ENCODE measurements at places on chromosomes 7 and 10.

DNA sequence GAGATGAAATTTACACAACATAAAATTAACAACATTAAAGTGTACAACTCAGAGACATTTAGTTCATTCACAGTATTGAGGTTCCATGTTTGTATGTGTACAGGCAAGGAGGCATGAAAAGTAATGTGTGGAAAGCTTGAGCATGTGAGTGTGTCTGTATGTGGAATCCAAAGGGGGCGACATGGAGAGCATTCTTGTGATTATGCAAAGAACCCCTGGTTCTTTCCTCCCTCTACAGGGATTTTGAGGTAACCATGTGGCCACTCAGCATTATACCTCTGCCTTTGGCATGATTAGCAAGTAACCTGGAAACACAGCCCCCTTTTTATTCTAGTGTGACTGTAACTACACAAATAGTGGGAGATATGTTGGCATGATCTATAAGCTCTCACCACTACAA, 21.0 kb downstream of the OR2F1 start:
- no peak for DNase-seq

GRCh38 chr10:60270426-60270825, 119.2 kb downstream of the ANK3 start:
- DNase-seq: no peak

DNA sequence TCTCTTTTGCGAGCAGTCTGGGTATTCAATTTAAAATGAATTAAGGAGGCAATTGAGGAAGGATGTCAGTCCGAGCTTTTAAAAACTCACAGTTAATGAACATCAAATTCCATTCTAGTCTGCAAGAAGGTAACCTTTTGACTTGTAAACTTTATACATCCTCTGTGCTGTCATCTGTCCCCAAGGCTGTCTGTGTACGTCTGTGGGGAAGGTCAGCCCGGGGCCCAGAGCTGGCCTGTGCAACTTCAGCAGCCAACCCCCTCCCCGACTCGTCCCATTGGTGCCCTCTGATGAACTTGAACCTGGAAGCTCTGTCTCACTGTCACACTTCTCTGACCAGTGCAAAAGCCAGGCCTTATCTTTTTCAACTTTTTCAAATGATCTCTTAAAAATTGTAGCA, 80.3 kb downstream of the CCDC3 start:
- DNase-seq: no peak

DNA sequence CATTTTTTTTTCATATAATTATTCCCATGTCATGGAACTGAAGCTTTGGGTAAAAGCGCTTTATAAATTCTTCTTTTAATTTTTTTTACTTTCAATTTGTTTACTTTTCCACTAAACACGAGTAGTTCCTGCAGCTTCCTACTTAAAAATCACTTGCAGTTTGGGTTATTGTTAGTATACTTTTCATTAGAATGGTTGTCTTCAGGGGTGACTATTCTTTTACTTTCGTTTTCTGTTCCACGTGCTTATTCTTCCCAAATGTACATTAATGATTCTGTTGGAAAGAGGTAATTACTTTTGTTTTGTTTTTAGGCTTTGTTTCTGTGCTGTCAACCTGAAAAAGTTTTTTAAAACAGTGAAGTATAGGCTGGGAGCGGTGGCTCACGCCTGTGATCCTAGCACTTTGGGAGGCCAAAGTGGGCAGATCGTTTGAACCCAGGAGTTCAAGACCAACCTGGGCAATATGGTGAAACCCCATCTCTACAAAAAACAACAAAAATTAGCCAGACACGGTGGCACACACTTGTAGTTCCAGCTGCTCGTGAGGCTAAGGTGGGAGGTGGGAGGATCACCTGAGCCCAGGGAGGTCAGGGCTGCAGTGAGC, 5.2 kb upstream of the CFAP69 start:
- DNase-seq: no peak

GRCh38 chr10:128744092-128744491, 617.9 kb upstream of the MKI67 start:
- DNase-seq: no peak

- DNase-seq: no peak
These were observed 75.7 kb downstream of the SPAG6 start for GRCh38 chr10:22420787-22421517.

DNA sequence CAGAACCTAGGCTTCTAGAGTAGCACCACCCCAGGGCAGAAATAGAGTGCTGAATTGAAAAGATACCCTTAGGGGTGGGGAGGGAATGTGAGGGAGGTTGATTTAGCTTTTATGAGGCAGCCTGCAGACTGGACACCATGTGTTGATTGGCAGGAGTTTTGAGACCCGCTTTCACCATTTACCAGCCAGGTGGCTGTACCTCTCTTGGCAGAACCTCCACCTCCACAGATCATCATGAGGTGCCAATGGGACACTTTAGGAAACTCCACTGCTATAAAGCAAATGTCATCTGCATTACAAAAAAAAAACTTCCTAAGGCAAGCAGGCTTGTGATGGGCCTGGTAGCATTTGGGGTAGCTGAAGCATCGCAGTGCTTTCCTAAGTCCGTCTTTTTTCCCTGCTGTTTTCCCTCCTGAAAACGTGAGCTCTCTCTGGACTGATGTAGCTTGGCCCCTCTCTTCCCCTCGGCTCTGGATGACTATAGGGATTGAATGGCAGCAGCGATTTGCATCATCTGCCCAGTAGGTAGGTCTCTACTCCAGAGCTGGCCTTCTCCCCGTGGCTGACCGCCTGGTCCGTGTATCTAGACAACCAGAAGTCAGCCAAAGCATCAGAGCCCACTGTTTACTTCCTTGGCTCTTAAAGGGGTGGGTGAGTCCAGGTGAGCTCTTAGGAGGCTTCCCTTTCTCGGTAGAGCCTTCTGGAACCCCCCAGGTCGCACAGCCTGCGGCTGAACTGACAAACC, 1.3 kb downstream of the PCBD1 start:
- DNase-seq: no peak

DNA sequence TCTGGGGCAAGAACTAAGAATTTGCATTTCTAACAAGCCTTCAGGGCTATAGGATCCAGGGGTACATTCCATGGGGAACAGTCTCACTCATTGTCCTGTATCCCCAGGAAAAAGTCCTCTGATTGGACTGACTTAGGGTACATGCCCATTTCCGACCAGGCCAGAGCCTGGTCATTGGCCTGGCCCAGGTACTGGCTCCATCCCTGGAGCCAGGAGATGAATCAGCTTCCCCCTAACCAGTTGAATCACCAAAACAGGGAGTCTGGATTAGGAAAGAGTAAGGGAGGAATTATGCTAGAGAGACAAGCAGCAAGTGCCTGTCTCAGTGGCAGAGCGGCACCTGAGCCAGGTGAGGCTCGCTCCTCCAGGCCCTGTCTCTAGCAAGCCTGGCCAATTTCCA, 137.5 kb downstream of the FGFR2 start:
- no peak for DNase-seq

GRCh38 chr7:7157887-7158271, 24.5 kb upstream of the C1GALT1 start:
- no peak for DNase-seq

DNA sequence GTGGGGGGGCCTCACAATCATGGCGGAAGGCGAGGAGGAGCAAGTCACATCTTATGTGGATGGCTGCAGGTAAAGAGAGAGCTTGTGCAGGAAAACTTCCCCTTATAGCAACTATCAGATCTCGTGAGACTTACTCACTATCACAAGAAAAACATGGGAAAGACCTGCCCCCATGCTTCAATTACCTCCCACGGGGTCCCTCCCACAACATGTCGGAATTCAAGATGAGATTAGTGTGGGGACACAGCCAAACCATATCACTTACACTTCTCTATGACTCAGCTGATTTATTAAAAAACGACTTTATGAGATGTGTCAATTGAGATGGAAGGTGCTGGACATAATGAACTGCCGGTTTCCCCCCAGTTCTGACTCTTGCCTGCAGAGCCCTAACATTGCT, 23.8 kb upstream of the CHN2 start:
- no peak for DNase-seq

DNA sequence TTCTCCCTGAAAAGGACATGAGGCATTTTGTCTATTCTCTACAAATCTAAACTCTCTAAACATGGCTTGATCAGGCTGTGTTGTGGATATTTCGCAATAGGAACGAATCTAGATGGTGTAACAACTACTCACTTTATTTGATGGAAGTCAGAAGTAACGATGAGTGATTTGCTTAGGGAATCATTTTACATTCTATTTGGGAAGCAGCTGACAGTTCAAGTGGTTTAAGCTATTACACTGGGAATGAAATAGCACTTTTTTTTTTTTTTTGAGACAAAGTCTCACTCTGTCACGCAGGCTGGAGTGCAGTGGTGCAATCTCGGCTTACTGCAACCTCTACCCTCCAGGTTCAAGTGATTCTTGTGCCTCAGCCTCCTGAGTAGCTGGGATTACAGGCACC, 44.1 kb downstream of the NPY start:
- DNase-seq: no peak

DNA sequence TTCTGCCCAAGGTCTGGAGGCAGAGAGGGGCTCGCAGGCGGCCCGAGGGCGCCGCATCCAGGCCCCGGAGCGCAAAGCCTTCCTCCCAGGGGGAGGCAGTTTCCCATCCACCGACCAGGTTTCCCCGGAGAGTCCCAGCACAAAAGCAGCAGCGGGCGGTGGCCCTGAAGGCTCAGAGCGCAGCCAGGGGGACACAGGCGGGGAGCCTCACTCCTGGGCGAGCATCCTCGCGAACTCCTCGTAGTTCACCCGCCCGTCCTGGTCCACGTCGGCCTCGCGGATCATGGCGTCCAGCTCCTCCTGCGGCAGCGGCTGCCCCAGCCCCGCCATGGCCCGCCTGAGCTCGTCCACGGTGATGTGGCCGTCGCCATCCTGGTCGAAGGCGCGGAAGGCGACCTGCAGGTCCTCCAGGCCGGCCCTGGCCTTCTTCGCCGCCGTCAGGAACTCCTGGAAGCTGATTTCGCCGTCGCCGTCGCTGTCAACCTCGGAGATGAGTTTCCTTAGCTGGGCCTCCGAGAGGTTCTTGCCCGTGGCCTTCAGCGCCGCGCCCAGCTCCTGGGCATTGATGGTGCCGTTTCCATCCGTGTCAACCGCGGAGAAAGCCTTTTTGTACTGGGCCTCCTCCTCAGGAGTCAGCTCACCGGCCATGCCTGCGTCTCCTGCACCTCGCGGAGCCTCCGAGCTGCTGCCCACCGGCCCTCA, 428 bp downstream of the CALML5 start:
- DNase-seq: no peak

GRCh38 chr7:116843378-116843777, 19.0 kb upstream of the CAPZA2 start:
- DNase-seq: no peak

DNA sequence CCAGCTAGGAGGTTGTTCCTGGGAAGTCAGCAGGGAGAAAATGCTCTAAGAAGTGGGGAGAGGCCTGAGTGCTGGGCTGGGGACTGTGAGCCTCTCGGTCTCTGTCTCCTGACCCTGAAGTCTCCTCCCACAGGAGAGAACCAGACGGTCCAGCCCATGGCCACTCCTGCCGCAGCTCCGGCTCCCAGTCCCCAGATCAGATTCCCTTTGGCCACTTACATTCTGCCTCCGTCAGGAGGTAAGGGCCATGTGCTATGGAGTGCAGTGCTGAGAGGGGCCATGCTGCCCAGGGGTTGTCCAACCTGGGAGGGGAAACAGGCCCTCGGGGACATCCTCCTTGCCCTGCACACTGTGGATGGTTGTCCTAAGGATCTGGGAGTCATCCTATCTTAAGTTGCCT, 21.3 kb upstream of the ZNF467 start:
- DNase-seq: no peak

- DNase-seq: no peak
These were observed 98.6 kb upstream of the RPA3 start for GRCh38 chr7:7816816-7817536.

GRCh38 chr7:70614237-70615045, 517.5 kb upstream of the GALNT17 start:
- no peak for DNase-seq

- DNase-seq: no peak
These were observed 248.5 kb downstream of the NSUN6 start for GRCh38 chr10:18402853-18403252.

GRCh38 chr10:70440296-70441160, 953 bp downstream of the NODAL start:
- no peak for DNase-seq

GRCh38 chr10:36771725-36772124, 353.7 kb upstream of the ANKRD30A start:
- no peak for DNase-seq

DNA sequence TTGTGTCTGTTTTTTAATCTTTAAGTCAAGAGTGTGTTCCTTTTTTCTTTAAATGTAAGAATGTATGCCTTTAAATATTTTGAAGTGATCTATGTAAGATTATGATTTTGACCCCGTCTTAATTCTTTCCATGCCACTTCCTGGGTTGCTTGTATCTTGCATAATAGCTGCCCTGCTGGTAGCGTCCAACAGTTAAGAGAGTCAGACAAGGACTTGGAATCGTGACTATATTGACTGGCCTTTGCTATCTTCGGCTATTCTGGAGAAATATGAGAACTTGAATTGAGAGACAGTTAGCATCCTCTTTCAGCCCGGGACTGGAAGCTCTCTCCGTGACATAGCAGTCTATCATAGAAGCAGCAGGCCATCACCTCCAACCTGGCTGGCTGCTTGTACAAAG, 13.0 kb downstream of the NRP1 start:
- DNase-seq: no peak

DNA sequence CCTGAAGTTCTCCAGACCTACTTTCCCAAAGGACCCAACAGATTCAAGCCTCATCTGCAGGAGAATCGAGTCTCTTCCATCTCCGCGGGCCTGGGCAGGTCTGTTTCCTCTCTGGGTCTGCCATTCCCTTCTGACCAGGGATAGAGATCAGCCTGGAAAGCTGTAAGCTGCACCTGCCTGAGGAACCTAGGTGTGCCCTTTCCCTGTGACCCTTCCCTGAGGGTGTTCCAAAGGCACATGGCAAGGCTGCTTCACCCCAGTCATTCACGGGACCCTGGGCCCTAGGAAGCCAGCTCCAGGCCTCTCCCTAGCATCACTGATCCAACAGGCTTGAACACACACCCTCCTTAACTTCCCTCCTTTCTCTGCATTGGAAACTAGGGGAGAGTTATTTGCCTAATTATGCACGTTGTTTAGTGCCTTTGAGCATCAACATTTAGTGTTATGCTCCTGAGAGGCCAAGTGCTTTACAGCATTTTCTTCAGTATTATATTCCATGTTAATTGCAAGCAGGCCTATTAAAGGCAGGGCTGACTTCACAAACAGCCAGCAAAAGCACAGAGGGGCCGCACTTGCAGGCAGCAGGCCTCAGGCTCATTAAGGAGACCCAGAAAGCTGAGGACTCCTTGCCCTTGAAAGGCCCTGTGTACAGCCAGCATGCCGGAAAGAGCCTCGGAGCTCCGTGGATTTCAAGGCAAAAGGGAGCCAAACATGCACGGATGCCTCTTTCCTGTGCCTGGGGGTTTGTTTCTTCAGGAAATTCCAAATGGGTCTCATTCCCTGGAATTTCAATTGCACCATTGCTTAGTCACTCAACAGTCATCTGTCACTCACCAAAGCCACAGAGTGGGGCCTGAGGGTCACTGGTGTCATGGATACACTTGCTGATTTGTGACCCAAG, 91.0 kb upstream of the FAM20C start:
- no peak for DNase-seq

DNA sequence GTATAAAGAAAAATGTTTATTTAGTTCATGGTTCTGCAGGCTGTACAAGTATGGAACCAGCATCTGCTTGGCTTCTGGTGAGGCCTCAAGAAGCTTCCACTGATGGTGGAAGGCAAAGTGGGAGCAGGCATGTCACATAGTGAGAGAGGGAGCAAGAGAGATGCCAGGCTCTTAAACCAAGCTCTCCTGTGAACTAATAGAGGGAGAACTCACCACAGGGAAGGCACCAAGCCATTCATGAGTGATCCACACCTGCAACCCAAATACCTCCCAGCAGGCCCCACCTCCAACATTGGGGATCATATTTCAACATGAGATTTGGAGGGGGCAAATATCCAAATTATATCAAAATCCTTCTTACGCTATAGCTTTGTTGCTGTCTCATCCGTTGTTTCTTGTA, 113.1 kb downstream of the CPED1 start:
- no peak for DNase-seq
